ENCODE measurements at places on chromosomes 11 and 22. TPM values are rescaled to one million over a fixed set of nuclear protein-coding genes. Genes with fewer than 3 reads are reported as not detected.

ANGPTL5 gene
- not detected for total RNA-seq

MS4A15 gene
- total RNA-seq: not detected

MEI1 gene
- 1.6 TPM for total RNA-seq

TMEM151A gene
- 0.23 TPM for total RNA-seq

CCS gene
- 56.1 TPM for total RNA-seq

WDR74 gene
- total RNA-seq: 50.6 TPM

DNA sequence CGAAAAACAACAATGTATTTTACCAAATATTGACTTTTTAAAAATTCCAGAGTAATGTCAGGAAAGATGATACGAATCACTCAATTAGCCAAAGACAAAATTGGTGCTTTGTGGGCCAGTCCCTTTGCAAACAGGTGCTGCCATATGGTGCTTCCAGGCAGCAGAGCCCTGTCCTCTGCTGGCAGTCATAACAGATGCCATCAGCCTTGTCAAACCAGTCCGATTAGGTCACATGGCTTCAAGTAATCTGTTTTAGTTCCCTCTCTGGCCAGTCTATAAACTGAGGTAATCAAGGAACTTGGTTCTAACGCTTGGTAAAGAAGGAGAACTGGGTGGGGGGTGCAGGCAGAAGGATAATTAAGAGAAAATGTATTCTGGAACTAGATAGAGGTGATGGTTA, 49.1 kb upstream of the CAPRIN1 start:
- no peak overlapping the region for H3K27ac ChIP-seq
- H3K4me3 ChIP-seq: no peak overlapping the region
- no peaks in the 10 kb centered on the region for H3K4me1 ChIP-seq
- DNase-seq: no peak

GRCh38 chr11:34531663-34532062, 18.1 kb upstream of the ELF5 start:
- H3K4me1 ChIP-seq: no peaks in the 10 kb centered on the region
- no peak overlapping the region for H3K27ac ChIP-seq
- no peak for DNase-seq
- H3K4me3 ChIP-seq: no peak overlapping the region
- H3K27me3 ChIP-seq: no peaks in the 10 kb centered on the region

DNA sequence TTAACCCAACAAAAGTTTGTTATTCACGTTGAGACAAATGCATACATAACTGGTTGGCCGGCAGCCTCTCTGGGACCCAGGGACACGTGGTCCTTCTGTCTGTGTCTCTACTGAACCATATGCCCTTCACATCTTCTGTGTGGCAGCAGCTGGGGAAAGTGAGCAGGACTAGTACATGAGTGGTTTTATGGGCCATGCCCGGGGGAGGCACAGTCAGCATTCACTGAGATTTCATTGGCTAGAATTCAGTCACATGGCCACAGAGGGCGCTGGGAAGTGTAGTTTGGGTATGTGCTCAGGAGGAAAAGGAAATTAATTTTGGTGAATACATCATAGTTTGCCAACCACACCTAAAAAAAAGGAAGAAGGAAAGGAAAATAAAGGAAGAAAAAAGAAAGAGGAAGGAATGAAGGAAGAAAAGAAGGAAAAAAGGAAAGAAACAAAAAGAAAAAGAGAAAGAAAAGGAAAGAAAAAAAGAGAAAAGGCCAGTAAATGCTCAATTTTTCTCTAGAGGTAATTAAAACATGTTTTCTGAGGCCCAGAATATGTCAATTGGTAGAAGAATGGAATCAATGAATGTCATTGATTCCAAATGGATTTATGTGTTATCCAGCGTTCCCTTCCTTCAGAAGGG, 55.9 kb upstream of the KIRREL3 start:
- no peaks in the 10 kb centered on the region for H3K4me1 ChIP-seq
- no peak for DNase-seq
- H3K36me3 ChIP-seq: no peaks in the 10 kb centered on the region
- no peak overlapping the region for H3K27ac ChIP-seq
- H3K27me3 ChIP-seq: no peaks in the 10 kb centered on the region
- H3K4me3 ChIP-seq: no peak overlapping the region

GRCh38 chr11:106061249-106061784, 15.8 kb downstream of the KBTBD3 start:
- no peak overlapping the region for H3K27ac ChIP-seq
- no peaks in the 10 kb centered on the region for H3K4me1 ChIP-seq
- no peaks in the 10 kb centered on the region for H3K36me3 ChIP-seq
- no peak for DNase-seq
- H3K4me3 ChIP-seq: no peak overlapping the region

DNA sequence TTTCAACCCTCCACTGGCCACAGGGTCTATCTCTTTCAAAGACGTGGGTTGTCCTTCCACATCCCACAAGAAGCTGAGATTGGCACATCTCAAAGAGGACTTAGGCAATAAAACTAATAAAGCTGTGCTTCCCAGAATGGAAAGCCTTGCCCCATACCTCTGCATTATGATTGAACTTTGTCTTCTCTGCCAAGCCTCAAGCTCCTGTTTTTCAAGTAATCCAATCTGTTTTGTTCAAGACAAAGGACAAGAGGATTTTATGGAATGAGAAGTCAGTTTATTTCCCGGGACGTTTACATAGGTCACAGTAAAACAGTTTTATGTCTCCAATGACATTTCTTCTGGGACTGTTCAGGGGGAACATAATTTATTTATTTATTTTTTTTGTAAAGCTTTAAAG, 108.4 kb downstream of the GALNT18 start:
- DNase-seq: no peak
- H3K4me1 ChIP-seq: no peaks in the 10 kb centered on the region
- no peak overlapping the region for H3K4me3 ChIP-seq
- no peaks in the 10 kb centered on the region for H3K36me3 ChIP-seq
- H3K27ac ChIP-seq: no peak overlapping the region

- H3K4me3 ChIP-seq: no peak overlapping the region
- H3K4me1 ChIP-seq: no peaks in the 10 kb centered on the region
- no peak overlapping the region for H3K27ac ChIP-seq
- H3K27me3 ChIP-seq: no peaks in the 10 kb centered on the region
- DNase-seq: no peak
Measured at GRCh38 chr11:12043221-12043620, 34.8 kb upstream of the DKK3 start.

GRCh38 chr11:3807909-3808860, at the start of gene PGAP2:
PGAP2 (plus strand) TSS chr11:3808560; CDS start chr11:3811260, 2,700 bp downstream.
- no peak within 1 kb of the TSS for H3K27ac ChIP-seq
- peak within 1 kb of the TSS; percentile 91 for H3K4me3 ChIP-seq
- DNase-seq: peak; percentile 95
- H3K36me3 ChIP-seq: no peaks in the 10 kb centered on the region
- no peaks in the 10 kb centered on the region for H3K4me1 ChIP-seq

DNA sequence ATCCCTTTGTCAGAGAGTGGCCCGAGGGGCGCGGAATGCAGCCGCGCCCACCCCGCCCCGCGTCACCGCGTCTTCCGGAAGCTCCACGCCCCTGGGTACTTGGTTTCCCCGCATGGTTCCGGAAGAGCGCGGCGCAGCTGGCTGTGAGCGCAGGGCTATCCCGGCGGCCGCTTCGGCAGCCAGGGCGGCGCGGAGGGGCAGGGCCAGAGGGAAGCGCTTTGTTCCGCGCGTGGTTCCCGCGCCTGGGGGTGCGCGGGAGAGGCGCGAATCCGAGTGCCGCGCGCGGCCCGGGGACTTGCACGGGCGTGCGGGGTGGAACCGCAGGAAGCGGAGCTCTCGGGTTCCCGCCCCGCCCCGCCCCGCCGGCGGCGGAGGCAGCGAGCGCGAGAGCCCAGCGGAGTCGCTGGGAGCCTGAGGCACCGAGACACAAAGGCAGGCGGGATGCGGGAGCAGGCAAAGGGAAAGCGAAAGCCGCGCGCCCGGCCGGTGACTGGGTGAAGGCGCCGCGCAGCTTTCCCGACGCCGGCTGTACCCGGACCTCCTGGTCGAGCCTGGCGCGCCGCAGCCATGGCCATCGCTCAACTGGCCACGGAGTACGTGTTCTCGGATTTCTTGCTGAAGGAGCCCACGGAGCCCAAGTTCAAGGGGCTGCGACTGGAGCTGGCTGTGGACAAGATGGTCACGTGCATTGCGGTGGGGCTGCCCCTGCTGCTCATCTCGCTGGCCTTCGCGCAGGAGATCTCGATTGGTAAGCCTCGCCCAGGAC, at the start of gene PANX1:
PANX1 (plus strand) TSS at position 96 of the 766 bp plus-strand sequence; CDS start at position 568, 472 bp downstream.
- peak within 1 kb of the TSS; percentile 97 for H3K27ac ChIP-seq
- no peaks in the 10 kb centered on the region for H3K27me3 ChIP-seq
- peak; percentile 91 for DNase-seq
- peaks cover 7% of the 10 kb centered on the region for H3K4me1 ChIP-seq
- H3K4me3 ChIP-seq: peak within 1 kb of the TSS; percentile 94
- H3K36me3 ChIP-seq: no peaks in the 10 kb centered on the region

DNA sequence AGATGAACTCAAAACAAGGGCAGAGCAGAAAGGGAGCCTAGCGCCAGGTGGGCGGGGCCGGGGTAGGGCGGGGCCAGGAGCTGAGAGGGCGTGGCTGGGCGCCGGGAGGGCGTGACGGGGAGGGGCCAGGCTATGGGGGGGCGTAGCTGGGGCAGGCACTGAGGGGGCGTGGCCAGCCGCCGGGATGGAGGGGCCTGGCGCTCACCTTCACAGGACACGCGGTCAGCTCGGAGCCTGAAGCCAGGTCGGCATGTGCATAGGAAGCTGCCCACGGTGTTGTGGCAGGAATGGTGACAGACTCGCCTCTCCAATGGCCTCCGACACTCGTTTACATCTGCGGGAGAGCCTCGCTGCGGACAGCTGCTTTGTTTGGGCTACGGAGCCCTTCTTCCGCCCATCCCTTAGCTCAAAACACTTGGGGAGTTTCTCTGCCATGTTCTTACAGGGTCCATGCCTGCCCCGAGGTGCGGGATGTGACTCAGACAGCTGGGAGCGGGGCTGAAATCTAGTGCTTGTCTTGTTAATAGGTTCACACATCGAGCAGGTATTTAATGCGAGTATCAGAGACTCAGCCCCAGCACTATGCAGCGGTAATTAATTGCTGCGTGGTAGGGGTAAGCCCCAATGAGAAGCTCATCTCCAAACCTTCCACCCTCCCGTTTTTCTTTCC, 13.4 kb downstream of the VWCE start:
- DNase-seq: peak; percentile 97
- H3K4me3 ChIP-seq: no peak overlapping the region
- peaks cover 11% of the 10 kb centered on the region for H3K36me3 ChIP-seq
- H3K27me3 ChIP-seq: no peaks in the 10 kb centered on the region
- H3K27ac ChIP-seq: no peak overlapping the region

DNA sequence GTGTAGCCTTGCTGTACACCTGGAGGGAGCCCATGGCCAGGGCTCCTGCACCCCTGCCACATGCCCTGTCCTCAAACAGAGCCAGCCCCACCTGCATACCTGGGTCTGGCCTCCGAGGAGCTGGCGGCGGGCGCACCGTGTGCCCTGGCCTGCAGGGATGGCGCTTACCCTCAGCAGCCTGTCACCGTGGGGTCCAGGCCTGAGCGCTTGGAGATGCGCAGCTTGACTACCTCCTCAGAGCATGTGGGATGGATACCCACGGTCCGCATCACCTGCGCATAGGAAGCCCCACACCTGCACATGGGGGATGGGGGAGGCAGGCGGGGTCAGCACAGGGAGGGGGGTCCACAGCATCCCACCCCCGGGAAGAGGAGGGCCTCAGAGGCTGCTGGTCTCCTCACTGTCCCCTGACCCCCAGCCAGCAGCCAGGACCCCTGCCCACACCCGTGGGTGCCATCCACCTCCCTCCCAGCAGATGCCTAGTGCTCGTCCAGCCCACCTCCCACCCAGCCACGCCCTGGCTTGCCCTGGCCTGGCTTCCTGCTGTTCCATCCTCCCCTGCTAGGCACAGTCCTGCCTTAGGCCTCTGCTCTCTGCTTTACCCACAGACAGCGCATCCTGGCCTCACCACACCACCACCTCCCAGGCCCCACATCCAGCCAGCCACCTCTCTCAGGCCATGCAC, 22.4 kb upstream of the GNB1L start:
- H3K27me3 ChIP-seq: no peaks in the 10 kb centered on the region
- H3K4me1 ChIP-seq: peaks cover 10% of the 10 kb centered on the region
- peak; percentile 44 for DNase-seq
- H3K4me3 ChIP-seq: no peak overlapping the region
- no peak overlapping the region for H3K27ac ChIP-seq

GRCh38 chr11:59943997-59944714, 5.9 kb downstream of the OOSP1 start:
- no peaks in the 10 kb centered on the region for H3K36me3 ChIP-seq
- no peaks in the 10 kb centered on the region for H3K4me1 ChIP-seq
- DNase-seq: peak; percentile 70
- H3K27ac ChIP-seq: no peak overlapping the region

DNA sequence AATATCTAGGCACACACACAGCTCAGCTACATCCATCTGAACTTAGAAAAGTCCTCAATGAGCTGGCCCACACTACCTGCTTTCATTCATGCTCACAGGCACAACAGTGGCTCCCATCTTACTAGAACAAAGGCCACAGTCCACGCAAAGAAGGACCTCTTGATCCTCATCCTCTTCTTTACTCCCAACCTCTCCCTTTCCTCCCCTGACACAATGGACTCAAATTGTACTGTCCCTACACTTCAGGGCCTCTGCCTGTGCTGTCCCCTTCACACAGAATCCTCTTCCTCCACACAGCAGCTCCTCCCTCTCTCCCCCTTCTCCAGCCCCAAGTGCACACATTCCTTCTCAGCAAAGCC, 12.7 kb downstream of the SMCO4 start:
- no peaks in the 10 kb centered on the region for H3K27me3 ChIP-seq
- no peaks in the 10 kb centered on the region for H3K36me3 ChIP-seq
- H3K27ac ChIP-seq: no peak overlapping the region
- H3K4me1 ChIP-seq: peaks cover 6% of the 10 kb centered on the region
- H3K4me3 ChIP-seq: no peak overlapping the region

GRCh38 chr22:28207281-28208030, 288.4 kb upstream of the PITPNB start:
- no peaks in the 10 kb centered on the region for H3K4me1 ChIP-seq
- no peaks in the 10 kb centered on the region for H3K36me3 ChIP-seq
- no peak overlapping the region for H3K4me3 ChIP-seq
- no peaks in the 10 kb centered on the region for H3K27me3 ChIP-seq

DNA sequence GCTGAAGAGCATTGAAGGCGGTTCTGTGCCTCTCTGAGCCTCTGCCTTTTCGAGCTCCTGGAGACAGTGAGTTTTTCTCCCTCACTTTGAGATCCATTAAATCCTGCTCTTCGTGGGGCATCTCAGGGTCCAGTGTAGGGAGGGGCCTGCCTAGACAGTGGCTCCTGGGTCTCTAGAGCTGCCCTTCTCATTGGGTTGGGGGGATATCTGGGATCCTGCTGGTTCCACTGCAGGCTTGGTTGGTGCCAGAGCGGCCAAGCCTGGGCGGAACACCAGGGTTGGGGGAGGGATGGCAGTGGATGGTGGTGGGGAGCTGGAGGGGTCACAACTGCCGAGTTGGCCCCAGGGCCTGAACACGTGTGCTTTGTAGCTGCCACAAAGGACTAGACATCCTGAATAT, 52.2 kb upstream of the CARS1 start:
- H3K27me3 ChIP-seq: no peaks in the 10 kb centered on the region
- DNase-seq: no peak

- H3K36me3 ChIP-seq: no peaks in the 10 kb centered on the region
- peak overlapping the region; percentile 46 for H3K4me3 ChIP-seq
- H3K27me3 ChIP-seq: no peaks in the 10 kb centered on the region
- peak; percentile 85 for DNase-seq
- peak overlapping the region; percentile 90 for H3K27ac ChIP-seq
- peaks cover 14% of the 10 kb centered on the region for H3K4me1 ChIP-seq
Measured at GRCh38 chr11:110128161-110128560, 35.0 kb downstream of the ZC3H12C start.

All from endodermal cell (in vitro differentiated cells).